ENCODE measurements at places on chromosomes 2 and 18.

DNA sequence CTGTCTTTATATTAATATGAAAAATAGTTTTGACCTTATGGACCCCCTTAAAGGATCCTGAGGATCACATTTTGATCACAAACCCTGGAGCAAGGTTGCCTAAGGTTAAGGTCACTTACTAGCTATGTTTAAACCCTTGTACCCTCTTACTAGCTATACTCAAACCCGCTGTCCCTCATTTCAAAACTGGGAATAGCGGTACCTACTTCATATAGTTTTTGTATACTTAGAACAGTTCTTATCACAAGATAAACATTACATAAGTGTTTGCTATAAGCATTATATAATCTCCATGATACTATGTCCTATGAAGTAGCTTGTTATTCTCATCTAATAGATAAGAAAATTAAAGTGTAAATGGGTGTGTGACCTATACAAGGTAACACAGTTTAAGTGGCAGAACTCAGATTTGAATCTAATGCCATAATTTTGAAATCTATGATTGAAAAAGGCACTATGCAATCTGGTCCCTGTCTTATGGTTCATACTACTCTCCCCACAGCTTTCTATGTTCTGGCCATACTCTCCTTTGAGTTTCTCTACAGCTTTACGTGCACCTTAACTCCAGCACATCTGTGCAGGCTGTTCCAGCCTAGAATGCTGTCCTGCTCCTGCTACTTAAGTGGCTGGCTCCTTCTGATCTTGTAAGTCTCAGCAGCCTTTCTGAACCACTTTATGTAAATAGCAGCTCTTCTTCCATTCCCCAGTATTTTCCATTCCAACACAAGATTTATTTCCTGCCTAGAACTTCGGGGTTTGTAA lies 30.4 kb downstream of the HYCC2 start:
- no peak for DNase-seq

DNA sequence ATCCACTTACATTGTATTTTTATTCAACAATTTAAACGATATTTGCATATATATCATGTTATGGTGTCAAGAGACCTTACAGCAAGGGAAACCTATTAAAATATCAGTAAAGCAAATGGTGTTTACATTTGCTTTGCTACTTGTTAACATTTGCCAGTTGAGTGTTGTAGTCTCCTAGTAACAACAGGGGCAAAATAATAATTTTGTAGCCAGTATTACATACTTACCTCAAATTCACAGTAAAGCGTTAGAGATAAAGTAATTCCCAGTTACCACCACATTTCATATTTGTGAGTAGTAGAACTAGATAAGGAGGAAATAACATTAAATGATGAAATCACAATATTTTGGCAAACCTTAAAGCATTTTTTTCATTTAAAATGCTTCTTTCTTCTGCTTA lies 71.3 kb downstream of the FASTKD2 start:
- no peak for DNase-seq

- DNase-seq = no peak
Observed at GRCh38 chr2:170567429-170567828, 147.7 kb upstream of the SP5 start.

DNA sequence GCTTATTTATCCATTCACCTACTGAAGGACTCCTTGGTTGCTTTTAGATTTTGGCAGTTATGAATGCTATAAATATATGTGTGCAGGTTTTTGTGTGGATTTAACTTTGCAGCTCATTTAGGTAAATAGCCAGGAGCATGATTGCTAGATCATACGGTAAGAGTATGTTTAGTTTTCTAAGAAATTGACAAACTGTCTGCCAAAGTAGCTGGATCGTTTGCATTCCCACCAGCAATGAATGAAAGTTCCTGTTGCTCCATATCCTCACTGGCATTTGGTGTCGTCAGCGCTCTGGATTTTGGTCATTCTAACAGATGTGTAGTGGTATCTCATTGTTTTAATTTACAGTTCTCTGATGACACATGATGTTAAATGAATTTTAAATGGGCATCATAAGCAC lies 8.7 kb upstream of the DIPK1C start:
- no peak for DNase-seq

- DNase-seq = no peak
Observed at GRCh38 chr2:1210352-1210751, 202.9 kb upstream of the TPO start.

- DNase-seq = no peak
Observed at GRCh38 chr2:130288467-130289403, 54.0 kb upstream of the IMP4 start.

GRCh38 chr18:61132031-61132430 lies 201.2 kb upstream of the CDH20 start:
- DNase-seq = no peak

DNA sequence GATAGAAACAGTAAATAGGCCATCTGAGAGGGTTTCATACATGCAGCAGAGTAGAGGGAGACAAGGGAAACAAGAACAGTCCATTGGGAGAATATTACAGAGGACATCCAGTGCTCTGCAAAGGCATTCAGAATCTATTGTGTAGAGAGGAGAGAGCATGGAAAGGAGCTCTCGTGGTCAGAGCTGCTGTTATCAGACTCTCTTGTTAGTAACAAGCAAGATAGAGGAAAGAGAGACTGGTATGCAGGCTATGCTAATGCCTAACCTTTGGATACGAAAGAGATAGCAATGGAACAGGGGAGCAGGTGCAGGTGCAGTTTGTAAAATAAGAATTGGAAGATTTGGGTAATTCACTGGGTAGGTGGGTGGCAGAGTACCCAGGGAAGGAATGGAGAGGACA lies 855.9 kb downstream of the CNTNAP5 start:
- no peak for DNase-seq
